ENCODE measurements at places on chromosomes 1 and 21.

GRCh38 chr1:150021191-150021694 lies 10.7 kb upstream of the OTUD7B start:
- DNase-seq: no peak

DNA sequence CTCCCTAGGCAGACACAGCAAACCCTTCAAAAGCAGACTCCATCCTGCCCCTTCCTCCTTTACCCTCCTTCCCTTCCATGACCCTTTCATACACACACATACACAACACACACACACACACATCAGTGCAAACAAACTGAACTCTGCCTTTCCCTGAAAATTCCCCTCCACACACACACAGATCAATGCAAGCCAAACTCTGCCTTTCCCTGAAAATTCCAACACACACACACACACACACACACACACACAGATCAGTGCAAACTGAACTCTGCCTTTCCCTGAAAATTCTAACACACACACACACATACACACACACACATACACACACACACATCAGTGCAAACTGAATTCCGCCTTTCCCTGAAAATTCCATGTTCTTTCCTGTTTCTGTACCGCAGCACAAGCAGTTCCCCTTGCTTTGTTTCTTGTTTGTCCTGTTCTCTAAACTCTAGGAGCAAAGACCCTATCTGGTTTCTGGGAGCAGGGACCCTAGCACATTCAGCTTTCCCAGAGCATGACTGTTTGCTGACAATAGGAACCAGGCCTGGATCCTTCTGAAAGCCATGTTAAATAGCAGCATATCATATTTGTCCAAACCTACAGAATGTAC lies 91.0 kb downstream of the PTPN14 start:
- DNase-seq: no peak

DNA sequence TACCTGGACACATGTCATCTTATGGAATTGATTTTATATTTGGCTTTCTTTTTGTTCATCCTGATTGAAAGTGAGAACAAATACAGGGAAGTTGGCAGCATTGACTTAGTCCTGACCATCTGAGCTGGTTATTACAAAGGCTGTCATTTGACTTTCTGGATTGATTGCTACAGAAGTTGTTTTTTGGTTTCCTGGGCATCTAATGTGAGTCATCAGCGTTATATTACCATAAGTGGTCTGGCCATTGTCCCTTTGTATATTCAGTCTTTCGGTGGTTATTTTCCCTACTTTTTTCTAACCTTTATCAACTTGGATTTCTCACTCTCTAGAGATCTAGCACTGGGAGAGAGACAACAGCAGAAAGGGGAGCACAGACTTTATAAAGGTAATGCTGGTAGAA lies 1646.5 kb downstream of the MRPL39 start:
- no peak for DNase-seq

DNA sequence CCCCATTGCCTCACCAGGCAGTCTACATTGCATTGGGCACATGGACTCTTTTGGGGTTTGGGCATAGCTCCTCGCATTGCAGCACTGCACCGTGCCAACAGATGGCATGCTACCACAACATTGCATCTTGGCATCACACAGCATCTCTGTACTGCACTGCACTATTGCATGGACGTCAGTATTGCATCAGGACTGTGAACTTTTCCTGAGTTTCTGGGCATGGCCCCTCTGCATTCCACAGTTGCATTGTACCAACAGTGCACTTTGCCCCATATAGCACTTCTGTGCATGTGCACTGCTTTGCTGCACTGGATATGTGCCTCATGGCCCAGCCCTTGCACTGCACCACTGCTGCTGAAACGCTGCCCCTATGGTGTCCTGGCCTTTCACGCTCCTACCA lies 9.6 kb downstream of the PTPRU start:
- DNase-seq: peak; percentile 50

- DNase-seq: no peak
Observed at GRCh38 chr1:201295346-201295745, 12.0 kb downstream of the PKP1 start.
